Right lung (tissue), 10 donors: ENCODE measurements at places on chromosomes 1 and 21. TPM values are rescaled to one million over a fixed set of nuclear protein-coding genes. Genes with fewer than 3 reads are reported as not detected.

The UBE4B gene
- polyA plus RNA-seq, result 45.9 TPM

The MTARC2 gene
- 88.4 TPM for polyA plus RNA-seq

DNA sequence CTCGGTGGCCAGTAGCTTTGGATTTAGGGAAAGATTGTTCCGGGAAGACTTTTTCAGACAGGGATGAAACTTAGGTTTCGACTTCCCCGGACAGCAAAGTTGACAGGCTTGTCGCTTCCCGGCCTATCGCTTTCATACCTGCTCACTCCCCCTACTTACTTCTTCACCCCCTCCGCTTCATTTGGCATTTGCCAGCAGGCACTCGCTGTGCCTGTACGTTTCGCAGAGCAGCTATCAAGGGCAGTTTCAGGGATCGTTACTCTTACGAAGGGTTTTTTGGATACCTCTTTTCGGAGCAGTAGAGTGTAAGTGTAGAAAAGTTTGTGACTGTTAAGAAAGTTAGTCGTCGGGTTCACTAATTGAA is 393 bp downstream of the BLZF1 start:
- DNase-seq, result no peak

- DNase-seq, result no peak
Measured at GRCh38 chr1:233655301-233655740, 41.4 kb downstream of the KCNK1 start.

- DNase-seq, result no peak
Measured at GRCh38 chr1:174968750-174969244, 30.9 kb upstream of the CACYBP start.

GRCh38 chr21:46454142-46454541 is 4.5 kb upstream of the DIP2A start:
- DNase-seq, result no peak

- peak; percentile 38 for DNase-seq
Measured at GRCh38 chr1:59692591-59692990, 122.2 kb upstream of the HOOK1 start.

- no peak for DNase-seq
Measured at GRCh38 chr1:43077273-43077672, 94.8 kb downstream of the EBNA1BP2 start.

DNA sequence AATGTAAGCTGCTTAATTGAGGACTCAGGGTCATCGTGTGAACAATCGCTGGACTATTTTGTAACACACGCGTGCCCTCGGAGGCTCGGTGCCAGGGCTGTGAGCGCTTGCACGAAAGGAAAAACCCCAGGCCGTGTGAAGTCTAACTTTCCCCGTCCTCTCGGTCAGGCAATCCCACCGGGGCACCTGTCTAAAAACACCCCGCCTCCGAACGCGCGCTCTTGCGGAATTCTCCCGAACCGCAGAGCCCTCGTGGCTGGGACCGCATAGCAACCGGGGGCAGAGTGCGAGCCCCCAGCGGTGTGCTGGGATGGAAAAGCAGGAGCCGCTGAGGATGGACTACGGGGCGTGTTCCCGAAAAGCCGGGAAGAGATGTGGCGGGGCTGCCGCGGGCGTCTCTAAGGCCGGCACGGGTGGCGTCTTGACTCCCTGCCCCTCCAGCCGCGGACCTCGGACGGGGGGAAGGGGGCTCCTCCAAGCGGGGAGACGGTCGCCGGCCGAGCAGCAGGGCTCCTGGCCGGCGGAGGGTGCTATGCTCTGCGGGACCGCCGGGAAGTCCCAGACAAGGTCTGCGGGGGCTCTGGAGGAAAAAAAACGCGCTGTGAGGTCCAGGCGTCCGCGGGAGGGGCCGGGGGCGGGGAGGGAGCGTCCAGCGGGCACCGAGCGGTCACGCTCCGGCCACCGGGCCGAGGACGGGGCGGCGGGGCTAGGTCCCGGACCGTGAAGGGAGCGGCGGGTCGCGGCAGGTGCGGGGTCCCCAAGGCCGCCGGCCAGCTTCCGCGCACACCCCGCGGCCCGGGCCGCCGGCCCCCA is 936 bp downstream of the ZBTB21 start:
- DNase-seq, result no peak
